Calu3 (cell line): ENCODE measurements at places on chromosomes 12 and 14.

GRCh38 chr12:107760207-107760808 is 629 bp downstream of the PRDM4 start:
- peak; percentile 29 for DNase-seq

DNA sequence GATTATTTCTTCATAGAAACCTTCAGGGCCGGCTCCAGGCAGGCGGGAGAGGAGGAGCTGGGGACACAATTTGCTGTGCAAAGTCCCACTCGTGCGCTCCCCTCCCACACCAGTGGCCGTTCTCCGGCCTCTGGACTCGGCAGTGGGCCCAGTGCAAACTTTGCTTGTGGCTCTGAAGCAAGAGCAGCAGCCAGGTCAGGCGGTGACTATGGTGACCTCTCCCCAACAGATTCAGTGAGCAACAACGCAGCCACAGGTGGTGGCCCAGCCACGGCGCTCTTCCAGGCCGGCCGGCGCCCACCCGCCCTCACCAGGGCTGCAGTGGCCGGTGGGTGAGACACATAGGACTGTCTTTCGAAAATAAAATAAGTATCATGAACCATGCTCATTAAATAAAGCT is 29.5 kb downstream of the VPS37B start:
- DNase-seq = no peak

GRCh38 chr12:122842505-122843405 is 7.5 kb downstream of the HIP1R start:
- no peak for DNase-seq

DNA sequence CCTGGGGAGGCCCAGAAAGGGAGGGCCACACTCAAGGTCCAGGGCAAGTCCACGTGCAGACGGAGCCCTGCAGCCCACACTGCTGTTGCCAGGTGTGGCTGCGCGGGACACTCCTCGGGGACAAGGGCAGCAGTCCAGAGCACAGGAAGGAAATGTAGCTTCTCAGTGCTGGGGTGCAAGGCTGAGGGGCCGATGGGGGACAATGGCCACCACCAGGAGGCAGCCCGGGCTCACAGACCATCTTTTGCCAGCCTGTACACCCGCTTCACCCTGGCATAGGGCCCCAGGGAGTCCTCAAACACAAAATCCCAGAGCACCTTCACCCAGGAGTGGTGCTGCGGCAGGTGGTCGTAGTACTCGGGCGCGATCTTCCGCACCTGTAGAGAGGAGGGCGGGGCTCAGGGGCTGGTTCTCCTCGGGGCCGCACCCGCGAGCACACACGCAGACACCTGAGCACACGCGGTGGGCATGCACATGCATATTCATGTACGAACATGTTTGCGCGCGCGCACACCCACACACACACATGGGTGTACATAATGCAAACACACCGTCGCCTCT is 12.8 kb downstream of the DEGS2 start:
- no peak for DNase-seq

DNA sequence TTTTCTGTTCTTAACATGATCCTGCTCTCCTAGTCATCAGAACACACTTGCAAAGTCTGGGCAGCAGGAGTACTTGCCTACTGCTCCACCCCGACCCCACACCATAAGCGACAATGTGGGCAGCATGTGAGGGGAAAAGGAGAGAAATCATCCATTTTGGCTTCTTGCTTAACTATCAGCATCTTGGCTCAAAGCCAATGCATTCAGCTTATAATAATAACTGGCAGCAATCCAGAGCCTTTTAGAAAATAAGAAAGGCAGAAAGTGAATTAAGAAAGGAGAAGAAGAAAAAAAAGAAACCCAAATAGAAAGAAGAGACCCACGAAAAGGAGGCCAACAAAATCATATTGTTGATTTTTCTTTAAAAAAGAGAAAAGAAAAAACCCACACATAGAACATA is 930.8 kb downstream of the BCL11B start:
- DNase-seq = no peak
